ENCODE measurements at places on chromosomes 2 and 18.

DNA sequence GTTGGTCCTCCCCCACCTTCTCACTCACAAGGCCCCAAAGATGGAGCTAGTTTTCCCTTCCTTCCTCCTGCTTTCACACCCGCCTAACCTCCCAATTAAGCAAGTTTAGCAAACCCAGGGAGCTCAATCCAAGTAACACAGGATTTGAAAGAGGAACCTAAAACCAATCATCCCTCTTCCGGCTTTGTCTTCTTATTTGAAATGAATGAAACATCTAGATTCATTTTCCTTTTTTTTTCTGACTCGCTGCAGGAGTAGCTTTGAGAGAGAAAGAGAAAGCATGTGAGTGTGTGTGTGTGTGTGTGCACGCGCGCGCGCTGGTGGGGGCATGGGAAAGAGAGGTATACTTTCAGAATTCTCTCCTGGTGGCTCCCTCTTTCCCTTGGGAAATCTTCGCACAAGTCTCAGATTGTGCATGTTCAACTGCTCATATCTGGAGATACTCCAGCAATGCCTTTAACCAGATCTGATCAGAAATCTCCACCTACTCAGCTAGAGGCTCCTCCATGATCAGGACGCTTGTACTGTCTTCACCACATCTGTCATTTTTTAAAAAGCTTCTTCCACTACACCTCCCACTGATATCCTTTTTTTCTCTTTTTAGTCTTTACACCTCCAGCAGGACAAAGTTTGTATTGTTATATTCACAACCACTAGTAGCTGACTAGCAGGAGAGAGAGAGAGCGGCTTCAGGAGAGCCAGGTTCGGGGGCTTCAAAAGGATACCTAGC is 1.7 kb downstream of the SLC8A1 start:
- DNase-seq: no peak

- no peak for DNase-seq
These were observed 15.3 kb downstream of the TM4SF20 start for GRCh38 chr2:227363756-227364155.

DNA sequence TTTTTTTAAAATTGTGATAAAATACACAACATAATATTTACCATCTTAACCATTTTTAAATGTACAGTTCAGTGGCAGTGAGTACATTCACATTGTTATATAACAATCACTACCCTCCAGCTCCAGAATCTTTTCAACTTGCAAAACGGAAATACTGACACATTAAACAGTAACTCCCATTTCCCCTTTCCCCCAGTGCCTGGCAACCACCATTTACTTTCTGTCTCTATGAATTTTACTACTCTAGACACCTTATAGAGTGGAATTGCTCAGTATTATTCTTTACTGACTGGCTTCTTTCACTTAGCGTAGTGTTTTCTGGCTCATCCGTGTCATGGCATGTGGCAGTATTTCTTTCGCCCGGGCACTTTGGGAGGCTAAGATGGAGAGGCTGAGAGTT is 32.6 kb downstream of the FASTKD2 start:
- no peak for DNase-seq

DNA sequence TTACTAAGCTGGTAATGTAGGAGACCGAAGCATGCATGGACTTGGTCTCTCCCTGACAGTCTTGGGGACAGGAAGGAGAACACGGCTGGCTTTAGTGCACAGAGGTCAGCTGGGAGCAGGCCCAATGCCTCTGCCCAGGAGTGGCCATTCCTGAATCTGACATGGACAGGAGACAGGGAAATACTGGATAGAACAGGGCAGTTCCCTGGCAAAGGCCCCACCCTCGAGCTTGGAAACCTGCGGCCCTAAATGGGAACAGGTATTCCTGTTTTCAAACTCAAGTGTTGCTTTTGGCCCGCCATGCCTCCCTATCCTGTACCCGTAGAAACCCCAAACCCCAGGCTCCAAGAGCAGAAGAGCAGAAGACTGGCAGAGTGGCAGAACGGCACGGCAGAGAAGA is 107.4 kb downstream of the ZNF516 start:
- DNase-seq: no peak

DNA sequence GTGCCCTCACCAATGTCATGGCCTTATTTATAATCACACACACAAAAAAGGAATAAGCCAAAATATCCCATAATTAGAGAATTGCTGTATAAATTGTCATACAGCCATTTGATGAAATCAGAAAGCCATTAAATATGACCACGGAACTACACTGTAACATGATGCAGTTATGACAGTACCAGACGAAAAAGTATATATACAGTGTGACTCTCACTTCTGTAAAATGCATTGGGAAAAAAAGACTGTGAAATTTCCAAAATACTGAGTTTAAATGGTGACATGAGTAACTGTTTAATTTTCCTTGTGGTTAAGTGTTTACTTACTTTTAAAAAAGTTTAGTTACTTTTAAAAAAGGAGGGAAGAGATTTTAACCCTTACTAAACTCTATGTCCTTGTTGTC is 25.4 kb downstream of the UXS1 start:
- DNase-seq: no peak

GRCh38 chr2:20622296-20622686 is 28.6 kb downstream of the HS1BP3 start:
- DNase-seq: no peak

GRCh38 chr2:240622531-240623235 is 2.6 kb upstream of the GPR35 start:
- DNase-seq: peak; percentile 23

GRCh38 chr2:16554060-16554583 is 111.5 kb downstream of the CYRIA start:
- no peak for DNase-seq

DNA sequence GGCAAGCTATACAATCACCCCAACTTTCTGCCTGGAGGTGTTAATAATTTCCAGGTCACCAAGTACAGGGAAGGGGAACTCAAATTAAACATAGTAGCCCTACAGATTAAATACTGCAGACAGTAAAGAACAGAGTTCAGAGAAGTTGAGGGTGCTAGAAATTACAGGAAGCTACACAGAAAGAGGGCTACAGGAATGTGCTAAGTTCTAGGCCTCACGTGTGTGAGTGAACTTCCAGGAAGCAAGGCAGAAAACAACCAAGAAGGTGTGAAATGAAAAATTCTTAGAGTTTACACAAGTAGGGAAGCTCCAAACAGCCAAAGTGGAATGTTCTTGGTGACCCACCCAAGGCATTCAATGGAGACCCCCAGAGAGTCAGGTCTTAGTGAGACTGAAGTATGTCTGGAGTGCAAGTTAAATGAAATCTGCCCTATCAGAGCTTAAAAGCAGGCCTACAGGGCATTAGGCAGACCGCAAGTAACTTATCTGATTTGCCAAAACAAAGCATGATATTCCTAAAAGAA is 58.1 kb upstream of the RNU4ATAC start:
- DNase-seq: no peak

Data from activated CD4-positive, alpha-beta T cell treated with anti-CD3 and anti-CD28 coated beads for 1 hour (primary cell).